ENCODE measurements at places on chromosomes 2 and 18. TPM values are rescaled to one million over a fixed set of nuclear protein-coding genes. Genes with fewer than 3 reads are reported as not detected.

Gene SLC20A1
- 209 TPM for total RNA-seq

Gene WDR75
- 60.4 TPM for total RNA-seq

Gene SERPINB11
- total RNA-seq: not detected

Gene RNF152
- total RNA-seq: 1.2 TPM

Gene CHRNG
- not detected for total RNA-seq
